ENCODE measurements at places on chromosomes 1 and 21.

- DNase-seq, result no peak
Measured at GRCh38 chr1:174982971-174983689, 16.6 kb upstream of the CACYBP start.

DNA sequence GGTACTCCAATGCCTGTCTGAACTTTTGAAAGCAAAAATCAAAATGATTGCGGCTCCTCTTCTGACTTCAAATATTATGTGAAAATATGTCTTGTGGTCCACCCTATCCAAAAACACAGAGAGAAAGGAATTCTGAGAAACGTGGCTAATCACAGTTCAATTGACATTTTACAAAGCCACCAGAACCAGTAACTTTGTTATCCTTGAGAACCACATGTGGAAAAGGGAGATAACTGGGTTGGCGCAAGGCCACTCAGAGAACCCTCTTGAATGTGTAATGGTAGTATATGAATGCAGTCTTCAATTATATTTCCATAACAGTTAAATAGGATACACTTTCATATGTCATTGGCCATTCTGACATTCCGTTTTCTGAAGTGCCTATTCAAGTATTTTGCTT, 1030.0 kb upstream of the TMPRSS15 start:
- no peak for DNase-seq

GRCh38 chr1:64845831-64846425, 101.1 kb downstream of the RAVER2 start:
- no peak for DNase-seq

GRCh38 chr21:25871566-25871965, 136.8 kb downstream of the GABPA start:
- no peak for DNase-seq

GRCh38 chr21:30478004-30478403, 2.2 kb downstream of the KRTAP19-1 start:
- DNase-seq, result no peak

- no peak for DNase-seq
Measured at GRCh38 chr1:200342511-200343311, 67.1 kb downstream of the ZNF281 start.

- DNase-seq, result no peak
Measured at GRCh38 chr1:217472915-217473314, 158.0 kb downstream of the GPATCH2 start.

GRCh38 chr1:96973605-96974004, 252.0 kb downstream of the PTBP2 start:
- DNase-seq, result no peak

DNA sequence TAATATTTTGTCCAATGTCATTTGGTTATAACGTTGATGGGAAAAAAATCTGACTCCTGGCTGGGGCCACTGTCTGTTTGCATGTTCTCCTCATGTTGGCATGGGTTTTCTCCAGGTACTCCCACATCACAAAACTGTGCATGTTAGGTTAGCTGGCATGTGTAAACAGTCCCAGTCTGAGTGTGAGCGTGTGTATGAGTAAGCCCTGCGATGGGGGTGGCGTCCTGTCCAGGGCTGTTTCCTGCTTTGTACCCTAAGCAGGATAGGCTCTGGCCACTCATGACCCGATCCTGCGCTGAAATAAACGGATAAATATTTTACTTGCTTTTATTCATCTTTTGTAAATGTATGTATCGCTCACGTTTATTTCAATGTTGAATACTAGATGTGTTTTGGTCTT, 13.5 kb downstream of the EFCAB14 start:
- no peak for DNase-seq

GRCh38 chr1:89546082-89546889, 21.7 kb downstream of the LRRC8B start:
- DNase-seq, result no peak

DNA sequence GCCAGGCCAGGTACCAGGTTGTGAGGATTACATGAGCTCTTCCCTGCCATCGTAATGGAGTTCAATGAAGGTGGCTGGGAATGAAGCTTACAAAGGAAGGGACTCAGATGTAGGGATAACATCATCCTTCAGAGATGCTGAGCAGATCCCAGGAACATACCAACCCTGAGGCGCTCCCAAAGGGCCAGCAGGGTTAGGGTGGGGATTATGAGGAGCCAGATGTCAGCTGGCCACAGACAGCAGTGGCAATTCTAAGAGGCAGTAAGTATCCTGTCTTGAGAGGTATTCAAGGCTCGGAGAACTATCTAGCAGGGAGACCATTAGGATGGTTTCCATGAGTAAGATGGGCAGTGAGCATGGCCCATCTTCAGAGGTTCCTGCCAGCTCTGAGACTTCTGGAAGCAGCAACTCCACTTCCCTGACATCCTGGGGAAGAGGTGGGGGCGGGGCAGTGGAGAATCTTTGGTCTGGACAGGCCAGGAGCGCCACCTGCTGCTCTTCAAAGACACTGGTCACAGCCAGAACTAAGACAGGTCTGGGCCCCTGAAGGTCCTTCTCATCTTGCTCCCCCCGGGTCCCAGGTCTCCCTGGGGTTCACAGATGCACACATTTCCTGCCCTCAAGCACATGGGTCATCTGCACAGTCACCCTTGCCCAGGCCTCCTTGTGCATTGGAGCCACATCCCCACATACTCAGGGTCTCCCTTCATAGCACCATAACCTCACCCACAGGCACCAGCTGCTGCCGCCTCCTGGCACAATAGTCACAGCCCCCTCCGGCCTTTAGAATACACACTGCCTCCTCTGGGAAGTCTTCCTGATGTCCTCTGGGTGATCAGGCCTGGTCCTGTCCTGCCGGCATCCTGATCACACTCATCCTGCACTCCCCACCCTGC, 2.7 kb upstream of the SDC3 start:
- peak; percentile 56 for DNase-seq

DNA sequence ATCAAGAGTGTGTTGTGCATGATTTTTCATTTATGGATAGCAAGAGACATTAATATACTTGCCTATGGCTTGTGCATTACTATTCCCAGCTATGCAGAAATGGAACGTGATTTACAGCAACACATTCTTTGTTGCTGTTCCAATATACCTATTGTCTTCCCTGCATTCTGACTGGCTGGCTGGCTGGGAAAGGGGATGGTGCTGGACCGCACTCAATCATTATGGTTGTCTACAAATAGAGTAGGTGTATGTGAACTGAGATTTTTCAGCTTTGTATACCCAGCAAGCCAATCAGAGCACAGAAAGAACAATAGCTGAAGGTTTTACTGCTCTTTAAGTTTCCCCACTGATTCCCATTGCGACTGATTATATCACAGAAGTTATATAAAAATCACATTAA, 167.5 kb downstream of the ATG4C start:
- no peak for DNase-seq

GRCh38 chr1:174998569-174999215, 1.1 kb upstream of the CACYBP start:
- no peak for DNase-seq

DNA sequence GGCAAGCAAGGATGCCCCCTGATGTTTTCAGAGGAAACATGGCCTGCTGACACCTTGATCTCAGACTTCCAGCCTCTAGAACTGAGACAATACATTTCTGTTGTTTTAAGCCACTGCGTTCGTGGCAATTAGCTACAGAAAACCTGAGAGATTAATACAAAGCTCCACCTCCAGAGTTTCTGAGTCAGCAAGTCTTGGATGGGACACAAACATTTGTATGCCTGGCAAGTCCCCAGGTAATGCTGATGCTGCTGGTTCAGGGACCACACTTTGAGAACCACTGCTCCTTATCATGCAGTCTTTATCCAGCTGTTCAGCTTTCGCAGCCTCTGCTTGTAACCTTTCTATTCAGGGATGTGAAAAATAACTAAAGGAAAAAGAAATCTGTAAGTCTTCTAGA, 565.7 kb upstream of the PLXNA2 start:
- DNase-seq, result no peak

- DNase-seq, result no peak
Measured at GRCh38 chr1:238951809-238952208, 434.6 kb upstream of the CHRM3 start.
